ENCODE measurements at places on chromosomes 7 and 10. TPM values are rescaled to one million over a fixed set of nuclear protein-coding genes. Genes with fewer than 3 reads are reported as not detected.

DNA sequence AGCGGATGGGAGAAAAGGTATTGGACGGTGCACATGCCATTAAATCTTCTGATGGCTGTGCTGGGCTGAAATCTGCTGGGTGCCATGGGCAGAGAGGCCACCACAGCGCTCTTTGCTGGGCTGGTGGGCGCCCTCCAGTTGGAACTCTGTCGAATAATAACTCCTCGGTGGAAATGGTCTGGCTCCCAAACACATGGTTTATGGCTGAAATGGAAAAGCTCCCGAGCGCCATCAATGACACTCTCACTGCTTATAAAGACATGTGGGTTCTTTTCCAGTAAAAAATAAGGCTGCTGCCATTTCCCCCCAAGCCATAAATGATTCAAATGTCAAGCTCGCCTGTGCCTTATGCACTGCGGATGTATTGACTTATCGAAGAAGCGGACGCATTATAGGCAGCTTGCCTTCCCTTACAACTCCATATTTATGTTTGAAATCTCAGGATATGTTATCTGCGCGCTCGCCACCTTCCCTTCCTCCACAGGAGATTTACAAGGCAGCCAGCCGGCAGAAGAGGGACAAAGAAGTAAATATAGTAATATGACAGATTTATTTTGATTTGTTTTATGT, 239.0 kb upstream of the MKI67 start:
- DNase-seq, result no peak

GRCh38 chr7:50205011-50205410, 99.5 kb upstream of the IKZF1 start:
- DNase-seq, result no peak

DNA sequence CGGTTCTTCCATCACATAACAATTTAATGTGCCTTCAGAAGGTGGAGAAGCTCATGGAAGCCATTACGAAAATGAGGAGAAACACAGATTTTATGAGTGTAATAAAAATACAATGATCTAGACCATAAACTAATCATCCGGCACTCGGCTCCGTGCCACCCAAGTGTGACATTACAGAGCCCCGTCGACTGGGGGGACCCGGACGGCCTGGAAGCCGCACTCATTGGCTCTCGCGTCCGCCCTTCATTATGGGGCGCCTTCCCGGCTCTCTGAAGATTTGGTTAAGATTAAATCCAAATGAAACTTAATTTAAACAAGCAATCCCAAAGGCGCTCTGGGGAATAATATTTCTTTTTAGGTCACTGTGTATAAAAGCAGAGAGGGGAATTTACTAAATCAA, 242.6 kb downstream of the DNAJB6 start:
- peak; percentile 33 for DNase-seq

DNA sequence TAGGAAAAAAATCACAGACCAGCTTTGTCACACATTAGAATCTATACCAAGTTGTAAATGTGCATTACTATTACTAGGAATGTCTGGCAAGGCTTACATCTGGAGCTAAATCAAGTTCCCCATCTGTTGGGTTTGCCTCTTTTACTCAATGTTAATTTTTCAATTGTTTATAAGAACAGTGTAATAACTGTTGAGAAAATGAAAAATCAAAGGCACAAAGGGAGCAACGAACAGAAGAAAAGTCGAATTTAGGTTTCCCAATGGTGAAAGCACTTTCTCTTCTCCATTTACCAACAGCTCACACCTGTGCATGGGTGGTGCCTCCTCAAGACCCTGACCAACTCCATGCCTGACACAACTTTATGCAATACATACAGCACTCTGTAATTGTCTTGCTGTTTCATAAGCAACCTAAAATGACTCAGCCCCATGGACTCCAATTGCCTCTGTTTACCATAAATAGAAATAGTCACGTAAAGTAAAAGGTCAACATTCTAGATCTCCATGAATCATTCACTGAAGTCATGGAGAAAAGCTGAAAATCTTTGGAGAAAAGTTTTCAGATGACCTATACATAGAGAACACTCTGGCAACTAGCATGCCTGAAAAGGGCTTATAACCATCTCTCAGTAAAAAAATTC, 95.5 kb upstream of the KCNIP2 start:
- DNase-seq, result no peak

Gene MLLT10
- 60.6 TPM for total RNA-seq

Gene RAB19
- 2.9 TPM for total RNA-seq
